Astrocyte of the spinal cord (primary cell): ENCODE measurements at places on chromosomes 2 and 18.
A peak's percentile ranks its signal among the peaks of the same experiment; 100 is the strongest.

DNA sequence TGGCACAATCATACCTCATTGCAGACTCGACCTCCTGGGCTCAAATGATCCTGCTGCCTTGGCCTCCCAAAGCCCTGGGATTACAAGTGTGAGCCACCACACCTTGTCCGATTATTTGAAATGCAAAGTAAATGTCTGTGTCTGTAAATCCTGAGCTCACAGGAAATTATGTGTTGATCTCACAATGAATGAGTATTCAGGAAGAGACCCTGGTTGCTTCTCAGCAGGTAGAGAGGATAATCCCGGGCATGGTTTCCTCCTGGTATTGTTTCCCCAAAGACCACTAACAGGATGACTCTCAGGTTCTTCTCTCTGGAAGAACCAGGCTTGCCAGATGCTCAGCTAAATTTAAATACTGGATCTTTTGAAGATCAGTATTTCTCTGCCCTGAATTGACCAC lies 147.6 kb downstream of the LDLRAD4 start:
- no peak for DNase-seq

- no peak for DNase-seq
Observed at GRCh38 chr18:10114717-10115463, 201.1 kb downstream of the VAPA start.

- DNase-seq: no peak
Observed at GRCh38 chr2:12603781-12604295, 112.9 kb upstream of the TRIB2 start.

GRCh38 chr2:118477111-118477862 lies 370.2 kb downstream of the EN1 start:
- no peak for DNase-seq

- DNase-seq: no peak
Observed at GRCh38 chr2:32271063-32271462, 6.4 kb upstream of the NLRC4 start.

GRCh38 chr2:240927390-240927781 lies 21.2 kb downstream of the CROCC2 start:
- DNase-seq: no peak

GRCh38 chr2:79275197-79275596 lies 115.6 kb upstream of the REG3A start:
- DNase-seq: no peak

GRCh38 chr2:233331536-233331935 lies 22.8 kb upstream of the DGKD start:
- no peak for DNase-seq

GRCh38 chr2:112831946-112832840 lies 4.4 kb downstream of the IL1B start:
- DNase-seq: no peak

- DNase-seq: peak; percentile 58
Observed at GRCh38 chr2:171741189-171741588, 53.9 kb downstream of the DYNC1I2 start.

- DNase-seq: no peak
Observed at GRCh38 chr2:201396595-201396994, 39.5 kb upstream of the FLACC1 start.

GRCh38 chr2:45741161-45741850 lies 89.8 kb downstream of the PRKCE start:
- DNase-seq: no peak

DNA sequence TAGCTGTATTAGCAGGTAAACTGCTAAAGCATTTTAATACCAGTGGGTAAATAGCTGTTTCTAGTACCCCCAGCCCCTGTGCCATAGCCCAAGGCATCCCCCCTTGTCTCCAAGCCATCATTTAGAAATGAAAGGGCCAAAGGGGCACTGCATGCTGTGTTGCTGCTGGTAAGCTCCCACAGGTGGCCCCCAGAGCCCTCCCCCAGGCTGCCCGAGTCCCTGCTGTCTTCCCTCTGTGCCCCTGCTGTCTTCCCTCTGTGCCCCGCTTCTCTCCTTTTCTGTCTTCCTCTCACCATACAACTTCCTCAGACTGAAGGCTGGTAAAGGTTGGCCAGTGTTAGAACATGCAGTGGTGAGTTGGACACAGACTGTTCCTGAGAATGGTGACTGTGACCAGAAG lies 42.1 kb downstream of the ZAP70 start:
- DNase-seq: no peak

DNA sequence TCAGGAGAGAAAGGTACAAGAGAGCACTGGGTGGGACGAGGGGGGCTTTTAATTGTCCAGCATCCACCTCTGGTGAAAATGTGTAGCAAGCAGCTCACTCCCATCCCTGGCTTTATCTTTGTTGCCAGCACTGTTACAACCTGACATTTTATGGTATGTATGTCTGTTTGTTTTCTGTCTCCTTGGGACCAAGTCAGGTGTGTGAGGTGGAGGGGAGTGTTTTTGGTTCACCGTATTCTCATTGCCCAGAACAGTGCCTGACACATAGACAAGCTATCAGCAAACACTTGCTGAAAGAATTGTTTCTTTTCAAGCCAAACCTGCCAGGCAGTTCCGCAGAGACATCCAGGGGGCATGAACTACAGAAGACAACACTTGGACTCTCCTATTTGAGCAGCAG lies 24.7 kb downstream of the TGFA start:
- no peak for DNase-seq

DNA sequence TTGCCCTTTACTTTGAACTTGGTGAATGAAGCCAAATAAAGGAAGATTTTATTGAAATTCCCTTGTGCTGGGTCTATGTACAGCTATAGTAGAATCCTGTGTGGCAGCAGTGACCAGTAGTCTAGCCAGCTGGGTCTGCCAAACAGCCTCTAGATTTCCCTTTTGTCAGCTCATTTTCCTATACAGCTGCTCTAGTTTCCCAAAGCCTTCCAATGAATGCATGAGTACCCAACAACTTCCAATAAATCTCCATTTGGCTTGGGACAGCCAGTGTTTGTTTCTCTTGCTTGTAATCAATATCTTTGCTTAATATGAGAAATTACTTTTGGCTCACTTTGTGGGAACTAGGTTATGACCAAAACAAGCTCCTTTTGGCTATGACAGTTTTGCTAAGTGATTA lies 43.6 kb downstream of the SCN9A start:
- no peak for DNase-seq

DNA sequence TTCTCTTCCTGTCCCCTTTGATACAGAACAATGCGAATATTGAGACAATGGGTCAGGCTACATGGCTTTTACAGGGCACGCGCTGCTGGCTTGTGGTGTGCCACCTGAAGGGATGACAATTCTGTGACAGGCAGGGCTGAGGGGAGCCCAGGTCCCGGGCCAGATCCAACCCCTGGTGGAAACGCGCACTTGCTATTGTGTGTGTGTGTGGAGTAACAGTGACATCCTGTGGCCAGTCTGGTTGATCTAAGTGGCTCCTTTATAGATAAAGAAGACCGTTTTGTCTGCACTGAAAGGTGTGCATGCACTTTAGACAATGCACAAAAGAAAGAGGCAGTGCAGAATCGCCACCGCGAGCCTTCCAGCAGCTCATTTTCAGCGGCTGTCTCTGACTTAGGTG lies 273.6 kb downstream of the HRH4 start:
- no peak for DNase-seq

- no peak for DNase-seq
Observed at GRCh38 chr2:11867926-11868325, 121.5 kb downstream of the LPIN1 start.
